HT-29 (cell line): ENCODE measurements at places on chromosomes 12 and 14. TPM values are rescaled to one million over a fixed set of nuclear protein-coding genes. Genes with fewer than 3 reads are reported as not detected.

DNA sequence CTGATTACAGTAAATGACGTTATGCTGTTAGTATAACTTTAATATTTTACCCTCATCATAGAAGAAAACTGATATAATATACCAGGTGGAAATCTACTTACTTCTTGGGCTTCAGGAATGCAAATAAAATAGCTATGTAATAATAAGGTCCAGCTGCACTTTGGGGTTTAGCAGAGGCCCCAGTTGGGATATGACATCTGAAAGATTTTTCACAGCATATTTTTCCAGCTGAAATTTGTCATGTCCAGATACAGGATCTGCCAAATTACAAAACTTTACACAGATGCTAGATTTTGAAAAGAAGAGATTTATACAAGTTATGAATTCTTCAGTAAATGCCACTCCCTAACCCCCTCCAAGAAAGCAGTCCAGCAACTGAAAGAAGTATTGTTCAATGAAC, 29.2 kb upstream of the DCN start:
- no peak for DNase-seq

DNA sequence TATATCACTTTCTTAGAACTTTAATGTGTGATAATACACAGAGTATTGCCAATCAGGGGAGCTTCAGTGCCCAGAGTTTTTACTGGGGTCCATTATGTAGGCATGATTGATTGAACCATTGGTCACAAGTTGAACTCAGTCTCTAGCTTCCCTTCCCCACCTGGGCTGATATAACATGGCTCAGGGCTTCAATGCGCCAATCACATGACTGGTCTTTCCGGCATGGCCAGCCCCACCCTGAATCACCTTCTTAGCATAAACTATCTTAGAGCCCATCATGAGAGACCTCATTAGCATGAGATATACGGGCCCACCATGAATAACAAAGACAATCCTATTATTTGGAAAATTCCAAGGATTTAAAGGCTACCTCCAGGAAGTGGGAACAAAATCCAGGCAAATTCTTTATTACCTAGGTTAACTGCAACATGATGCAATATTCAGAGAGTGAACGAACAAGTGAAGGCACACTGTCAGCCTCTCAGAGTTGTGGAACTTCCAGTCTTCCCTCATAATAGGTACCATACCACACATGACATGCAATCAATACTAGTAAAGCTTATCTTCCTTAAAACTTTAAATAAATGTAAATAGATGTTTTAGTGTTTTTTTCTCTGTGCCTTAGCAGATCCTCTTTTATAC, 3.2 kb upstream of the CLEC4A start:
- no peak for DNase-seq

DNA sequence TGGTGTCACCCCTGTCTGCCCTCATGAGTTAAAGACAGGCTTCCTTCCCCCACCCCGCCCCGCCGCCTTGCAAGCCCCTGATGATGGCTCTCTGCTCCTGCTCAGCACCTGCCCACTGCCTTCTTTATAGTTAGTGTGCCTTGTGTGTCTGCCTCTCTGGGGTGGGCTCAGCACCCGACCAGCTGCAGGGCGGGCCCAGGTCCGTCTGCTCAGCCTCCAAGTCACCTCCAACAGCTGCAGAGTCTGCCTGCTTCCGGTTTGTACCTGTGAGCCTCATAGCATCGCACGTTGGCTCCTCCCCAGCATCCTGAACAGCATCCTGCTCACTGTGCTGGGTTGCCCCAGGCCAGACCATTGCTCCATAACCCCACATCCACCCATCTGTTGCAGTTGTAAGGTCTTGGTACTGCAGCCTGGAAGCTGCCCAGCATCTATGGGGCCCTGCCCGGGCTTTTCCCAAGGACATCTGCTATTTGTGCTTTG, 3.5 kb downstream of the TGFB3 start:
- no peak for DNase-seq

- DNase-seq, result no peak
These were observed 55.5 kb upstream of the FLRT2 start for GRCh38 chr14:85474431-85474830.

GRCh38 chr14:94100847-94101246, 9.7 kb upstream of the IFI27 start:
- no peak for DNase-seq

The TMEM19 gene
- total RNA-seq, result 8.3 and 19.6 TPM in 2 replicates

The SYCP3 gene
- total RNA-seq, result not detected in 2 replicates

The RDH16 gene
- total RNA-seq, result not detected in 2 replicates
